Central memory CD8-positive, alpha-beta T cell (primary cell): ENCODE measurements at places on chromosomes 4 and X.

DNA sequence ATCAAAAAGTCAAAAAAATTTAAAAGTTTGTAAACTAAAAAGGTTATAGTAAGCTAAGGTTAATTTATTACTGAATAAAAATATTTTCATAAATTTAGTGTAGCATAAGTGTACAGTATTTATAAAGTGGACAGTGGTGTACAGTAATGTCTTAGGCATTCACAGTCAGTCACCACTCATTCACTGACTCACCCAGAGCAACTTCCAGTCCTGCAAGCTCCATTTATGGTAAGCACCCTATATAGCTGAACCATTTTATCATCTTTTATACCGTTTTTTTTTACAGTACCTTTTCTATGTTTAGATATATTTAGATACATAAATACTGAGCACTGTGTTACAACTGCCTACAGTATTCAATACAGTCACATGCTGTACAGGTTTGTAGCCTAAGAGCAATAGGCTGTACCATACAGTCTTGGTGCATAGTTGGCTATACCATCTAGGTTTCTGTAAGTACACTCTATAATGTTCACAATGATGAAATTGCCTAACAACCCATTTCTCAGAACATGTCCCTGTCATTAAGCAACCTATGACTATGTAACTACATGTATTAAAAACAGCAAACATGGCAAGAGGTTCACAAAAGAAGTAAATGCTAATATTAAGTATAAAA is 18.6 kb downstream of the ACSL4 start:
- no peak for DNase-seq

- DNase-seq = no peak
Observed at GRCh38 chrX:9516635-9517034, 51.8 kb downstream of the TBL1X start.

DNA sequence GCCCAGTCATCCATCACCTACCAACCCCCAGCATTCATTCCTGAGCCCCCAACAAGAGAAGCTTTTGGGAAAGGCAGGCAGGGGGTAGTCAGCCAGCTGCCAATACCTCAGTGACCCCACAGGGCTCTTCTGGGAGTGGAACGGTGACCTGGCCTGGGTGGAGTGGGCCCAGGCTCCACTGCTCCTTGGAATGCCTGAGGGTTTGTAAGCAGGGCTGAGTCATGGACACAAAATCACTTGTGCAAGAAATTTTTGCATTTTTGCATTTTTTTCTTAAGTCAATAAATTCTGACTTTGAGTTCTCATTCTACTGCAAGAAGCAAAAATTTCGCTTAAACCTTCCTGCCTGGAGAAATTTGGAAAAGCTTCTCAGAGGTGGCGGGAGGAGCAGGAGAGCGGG is 18.5 kb downstream of the SORCS2 start:
- no peak for DNase-seq

DNA sequence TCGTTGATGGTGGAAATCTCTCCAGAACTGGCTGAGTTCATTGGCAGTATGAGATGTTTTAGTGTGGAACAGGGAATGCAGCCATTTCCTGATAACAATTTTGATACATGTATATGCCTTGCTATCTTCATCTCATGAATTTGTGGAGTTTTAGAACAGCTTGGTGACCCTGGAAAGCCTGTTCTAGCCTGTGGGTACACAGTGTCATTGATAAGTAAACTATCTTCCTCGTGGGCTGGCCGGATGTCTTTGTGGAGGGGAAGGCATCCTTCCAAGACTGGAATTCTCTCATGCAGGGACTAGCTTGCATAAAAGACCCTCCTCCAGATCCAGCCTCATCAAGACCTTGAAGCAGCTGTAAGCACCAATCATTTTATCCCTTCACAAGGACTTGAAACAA is 40.2 kb upstream of the NUDT10 start:
- DNase-seq = no peak

DNA sequence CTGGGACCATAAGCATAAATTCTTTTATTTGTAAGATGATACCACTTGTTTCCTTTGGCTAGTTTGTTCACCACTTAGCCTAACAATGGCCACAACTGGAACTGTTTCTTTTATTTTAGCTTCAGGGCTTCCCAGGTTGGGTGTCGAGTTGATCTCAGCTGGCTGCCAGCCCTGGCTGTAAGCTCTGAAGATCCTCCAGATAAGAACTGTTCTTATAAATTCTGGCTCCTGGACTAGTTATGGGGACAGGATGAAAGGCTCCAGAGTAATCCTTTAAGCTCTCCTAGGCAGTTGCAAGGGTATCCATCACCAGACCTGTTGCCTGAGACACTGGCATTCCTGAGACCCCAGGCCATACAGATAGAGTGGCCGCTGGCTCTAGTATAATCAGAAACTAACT is 129.4 kb upstream of the ACSL4 start:
- no peak for DNase-seq

- no peak for DNase-seq
Observed at GRCh38 chr4:83917572-83917971, 381.7 kb downstream of the GPAT3 start.

DNA sequence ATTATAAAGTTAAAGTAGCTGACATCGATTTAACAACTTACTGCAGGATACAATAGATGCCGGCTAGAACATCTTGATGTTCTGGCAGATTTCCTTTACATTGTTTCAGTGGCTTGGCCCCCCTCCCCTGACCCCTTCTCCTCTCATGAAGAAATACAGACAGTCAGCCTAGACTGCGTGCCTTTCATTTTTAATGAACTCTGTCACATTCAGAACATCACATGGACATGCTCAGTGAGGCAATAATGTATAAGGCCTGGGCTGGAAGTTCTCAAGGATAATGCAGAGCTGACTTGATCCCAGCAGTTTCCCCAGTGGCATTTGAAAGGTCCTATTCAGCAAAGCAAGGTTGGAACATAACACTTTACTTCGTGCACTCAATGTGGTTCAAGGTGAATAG is 239.2 kb downstream of the ANK2 start:
- no peak for DNase-seq

DNA sequence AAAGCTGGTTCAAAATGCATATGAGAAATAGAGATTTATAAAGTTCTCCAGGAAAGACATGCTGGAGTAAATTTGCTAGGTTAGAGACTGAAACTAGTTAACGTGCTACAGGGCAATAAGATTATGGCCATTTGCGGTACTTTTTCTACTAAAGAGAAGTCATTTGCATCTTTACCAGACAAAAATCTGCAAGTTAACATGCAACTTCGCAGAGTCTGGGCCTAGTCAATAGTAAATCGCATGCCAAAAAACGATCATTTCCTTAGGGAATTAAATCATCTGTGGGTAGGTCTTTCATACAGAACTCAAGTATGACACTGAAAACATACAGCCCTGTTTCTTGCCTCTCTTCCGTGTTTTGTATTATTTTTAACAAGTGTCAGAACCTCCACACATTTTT is 32.8 kb upstream of the REST start:
- DNase-seq = no peak

DNA sequence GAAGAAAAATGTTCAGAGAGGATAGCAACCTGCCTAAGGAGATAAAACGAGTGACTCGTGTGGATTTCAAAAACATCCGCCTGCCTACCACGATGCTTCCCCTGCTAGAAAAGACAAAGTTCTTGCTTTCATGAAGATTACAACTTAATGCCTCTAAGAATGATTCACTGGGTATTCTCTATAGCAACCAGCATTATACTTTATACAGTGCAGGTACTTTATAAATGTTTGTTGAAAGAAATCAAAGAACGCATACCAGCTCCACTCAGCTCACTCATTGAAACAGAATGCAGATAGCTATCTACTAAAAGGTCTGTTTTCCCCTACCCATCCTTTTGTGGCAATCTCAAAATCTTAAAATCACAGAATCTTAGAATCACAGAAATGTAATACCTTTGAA is 33.7 kb downstream of the GASK1B start:
- no peak for DNase-seq

DNA sequence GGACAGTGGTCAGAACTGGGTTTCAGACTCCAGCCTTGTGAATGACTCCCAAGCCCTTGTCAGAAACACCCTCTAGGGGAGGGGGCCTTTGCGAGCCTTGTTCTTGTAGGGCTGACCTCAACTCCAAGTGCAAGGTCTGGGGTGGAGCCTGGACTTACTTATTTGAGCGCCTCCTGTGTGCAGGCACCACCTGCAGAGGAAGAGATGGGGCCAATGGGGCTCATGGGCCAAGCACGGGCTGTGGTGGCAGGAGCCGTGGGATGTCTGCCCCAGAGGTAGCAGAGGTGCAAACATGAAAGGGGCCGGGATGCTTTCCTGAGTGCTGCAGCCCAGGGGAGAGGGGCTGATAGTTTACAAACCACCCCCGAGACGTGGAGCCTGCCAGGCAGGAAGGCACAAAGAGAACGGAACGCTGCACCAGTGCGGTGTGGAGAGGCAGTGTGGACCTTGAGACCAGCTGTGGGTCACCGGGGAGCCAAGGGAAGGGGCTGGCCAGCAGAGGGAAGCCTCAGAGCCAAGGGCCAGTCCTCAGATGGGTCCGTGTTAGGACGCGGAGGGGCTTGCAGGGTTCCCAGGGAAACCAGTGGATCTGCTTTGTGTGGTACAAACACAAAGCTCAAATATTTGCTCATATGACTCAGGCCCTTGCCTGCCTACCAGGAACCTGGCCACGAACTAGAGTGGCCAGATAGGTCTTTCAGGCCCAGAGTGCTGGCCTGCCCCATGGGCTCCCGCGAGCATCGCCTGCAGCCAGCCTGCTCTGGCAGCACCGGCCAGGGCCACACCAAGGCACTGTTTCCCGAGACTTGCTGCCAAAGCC is 8.7 kb upstream of the TADA2B start:
- no peak for DNase-seq

DNA sequence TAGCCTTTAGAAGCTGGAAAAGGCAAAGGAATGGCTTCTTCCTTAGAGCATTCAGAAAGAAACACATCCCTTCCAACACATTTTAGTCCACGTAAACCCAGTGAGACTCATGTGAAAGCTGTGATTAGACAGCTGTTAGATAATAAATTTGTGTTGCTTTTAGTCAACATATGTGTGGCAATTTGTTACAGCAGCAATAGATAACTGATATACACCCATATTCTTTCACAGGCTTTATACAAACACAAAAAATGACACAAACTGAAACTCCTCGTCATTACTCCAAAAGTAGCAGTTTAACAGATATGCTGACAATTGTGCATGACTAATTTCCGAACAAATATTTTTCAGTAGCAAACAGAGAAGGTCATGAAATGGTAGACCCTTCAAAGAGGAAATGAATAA is 65.3 kb downstream of the ANTXR2 start:
- DNase-seq = no peak

- no peak for DNase-seq
Observed at GRCh38 chr4:14874990-14875389, 127.3 kb upstream of the CPEB2 start.

DNA sequence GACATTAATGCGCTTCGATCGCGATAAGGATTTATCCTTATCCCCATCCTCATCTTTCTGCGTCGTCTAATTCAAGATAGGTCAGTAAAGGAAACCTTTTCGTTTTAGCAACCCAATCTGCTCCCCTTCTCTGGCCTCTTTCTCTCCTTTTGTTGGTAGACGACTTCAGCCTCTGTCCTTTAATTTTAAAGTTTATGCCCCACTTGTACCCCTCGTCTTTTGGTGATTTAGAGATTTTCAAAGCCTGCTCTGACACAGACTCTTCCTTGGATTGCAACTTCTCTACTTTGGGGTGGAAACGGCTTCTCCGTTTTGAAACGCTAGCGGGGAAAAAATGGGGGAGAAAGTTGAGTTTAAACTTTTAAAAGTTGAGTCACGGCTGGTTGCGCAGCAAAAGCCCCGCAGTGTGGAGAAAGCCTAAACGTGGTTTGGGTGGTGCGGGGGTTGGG is 528 bp upstream of the FGF2 start:
- DNase-seq = no peak

GRCh38 chr4:6225469-6225868 is 25.1 kb upstream of the JAKMIP1 start:
- DNase-seq = no peak

- no peak for DNase-seq
Observed at GRCh38 chr4:87745064-87745807, 54.1 kb upstream of the IBSP start.

- DNase-seq = no peak
Observed at GRCh38 chr4:138542191-138542776, 300.1 kb upstream of the SLC7A11 start.

- DNase-seq = no peak
Observed at GRCh38 chr4:2746891-2747695, 9.0 kb downstream of the TNIP2 start.

GRCh38 chrX:39602195-39602594 is 495.6 kb downstream of the BCOR start:
- DNase-seq = no peak

DNA sequence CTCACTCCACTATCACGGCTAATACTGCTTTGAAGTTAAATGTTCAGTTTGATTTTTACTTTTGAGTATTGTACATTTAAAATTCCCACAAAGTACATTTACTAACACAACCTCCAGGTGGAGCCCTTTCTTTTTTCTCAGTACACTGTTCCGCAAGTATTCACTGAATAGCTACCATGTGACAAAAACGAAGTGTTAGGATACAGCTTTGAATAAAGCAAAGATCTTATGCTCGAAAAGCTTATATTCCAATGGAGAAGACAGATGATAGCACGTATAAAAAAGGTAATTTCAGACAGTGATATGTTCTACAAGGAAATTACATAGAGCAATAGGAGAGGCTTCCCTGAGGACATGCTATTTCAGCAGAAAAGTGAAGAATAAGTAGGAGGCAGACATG is 60.7 kb upstream of the ABCG2 start:
- DNase-seq = no peak

DNA sequence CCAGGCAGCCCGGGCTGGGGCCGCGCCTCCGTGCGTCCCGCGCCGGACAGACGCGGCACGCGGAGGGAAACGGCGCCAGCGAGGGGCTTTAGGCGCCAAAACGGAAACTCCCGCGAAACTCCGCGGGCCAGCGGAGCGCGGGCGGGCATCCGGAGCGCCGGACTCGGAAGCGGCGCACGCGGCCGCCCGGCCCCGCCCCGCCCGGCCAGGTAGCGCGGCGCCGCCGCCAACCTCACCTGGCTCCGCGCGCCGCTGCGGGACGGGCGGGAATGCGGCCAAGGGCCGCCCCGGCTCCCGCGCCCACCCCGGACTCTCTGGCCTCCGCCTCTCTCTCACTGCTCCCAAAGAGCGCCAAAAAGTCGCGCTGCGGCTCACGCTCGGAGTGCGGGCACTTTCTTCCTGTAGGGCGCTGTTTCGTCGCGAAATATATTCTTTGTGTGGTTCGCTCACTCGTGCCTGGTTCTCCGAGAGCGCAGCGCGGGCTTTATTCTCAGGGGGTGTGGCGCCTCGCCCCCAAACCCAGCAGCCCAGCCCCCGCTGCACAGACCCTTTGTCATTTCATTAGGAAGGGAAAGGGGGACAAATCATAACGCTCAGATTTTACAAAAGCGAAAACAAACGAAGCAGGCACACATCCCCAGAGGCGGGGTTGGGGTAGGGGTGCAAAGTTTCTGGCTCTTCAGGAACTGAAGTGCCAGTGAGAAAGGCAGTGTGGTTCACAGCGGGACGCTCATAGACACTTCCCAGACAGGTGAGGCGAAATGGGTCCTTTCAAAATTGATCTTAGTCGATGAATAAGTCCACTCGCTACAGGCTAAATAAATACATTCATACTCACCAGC is 961 bp upstream of the MBNL3 start:
- peak; percentile 35 for DNase-seq

DNA sequence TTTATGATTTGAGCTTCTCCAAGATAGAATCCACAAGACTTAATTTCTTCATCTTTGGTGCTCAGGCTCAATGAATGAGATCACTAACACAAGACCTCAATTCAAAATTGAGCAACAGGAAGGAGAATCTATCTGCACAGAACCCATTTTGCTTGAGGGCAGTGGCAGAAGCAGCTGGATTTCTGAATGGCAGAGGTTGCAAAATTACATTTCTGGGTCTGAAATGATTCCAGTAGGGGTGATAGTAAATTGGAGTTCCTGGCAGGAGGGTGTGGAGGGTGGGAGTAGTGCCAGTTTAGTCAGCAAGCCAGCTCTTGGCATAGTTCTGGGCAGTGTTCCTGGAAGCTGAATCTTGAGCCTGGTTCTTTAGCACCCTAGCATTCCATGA is 281.1 kb downstream of the SLC7A11 start:
- DNase-seq = no peak
